ENCODE measurements at places on chromosomes 2 and 18.

GRCh38 chr2:64967601-64968000 is 21.6 kb upstream of the SLC1A4 start:
- DNase-seq = no peak

GRCh38 chr2:65264821-65265670 is 37.4 kb downstream of the ACTR2 start:
- peak; percentile 58 for DNase-seq

DNA sequence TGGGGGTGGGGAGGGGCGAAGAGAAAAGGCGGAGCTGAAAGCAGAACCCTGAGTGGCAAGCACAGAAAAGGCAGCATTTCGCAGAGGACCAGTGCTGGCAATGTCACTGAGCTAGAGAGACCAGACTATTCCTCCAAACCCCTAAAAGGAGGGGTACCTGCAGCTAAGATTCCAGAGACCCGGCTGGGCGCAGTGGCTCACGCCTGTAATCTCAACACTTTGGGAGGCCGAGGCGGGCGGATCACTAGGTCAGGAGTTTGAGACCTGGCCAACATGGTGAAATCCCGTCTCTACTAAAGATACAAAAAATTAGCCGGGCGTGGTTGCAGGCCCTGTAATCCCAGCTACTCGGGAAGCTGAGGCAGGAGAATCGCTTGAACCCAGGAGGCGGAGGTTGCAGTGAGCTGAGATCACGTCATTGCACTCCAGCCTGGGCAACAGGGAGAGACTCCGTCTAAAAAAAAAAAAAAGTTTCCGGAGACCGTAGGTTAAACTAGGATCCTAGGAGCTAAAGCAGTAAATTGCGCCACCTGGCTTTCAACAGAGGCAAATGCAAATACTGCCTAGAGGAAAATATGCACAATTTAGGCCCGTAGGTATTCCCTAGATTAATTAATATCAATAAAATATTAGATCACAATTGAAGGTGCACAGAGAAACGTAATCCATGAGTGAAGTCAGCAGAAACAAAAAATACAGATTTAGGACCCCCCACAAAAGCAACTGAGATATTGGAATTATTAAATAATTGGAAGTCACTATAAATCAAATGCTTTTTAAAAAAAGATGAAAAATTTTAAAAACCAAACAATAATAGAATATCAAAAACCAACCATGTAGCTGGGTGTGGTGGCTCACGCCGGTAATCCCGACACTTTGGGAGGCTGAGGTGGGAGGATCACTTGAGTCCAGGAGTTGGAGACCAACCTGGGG is 4.9 kb downstream of the UCN start:
- peak; percentile 56 for DNase-seq

DNA sequence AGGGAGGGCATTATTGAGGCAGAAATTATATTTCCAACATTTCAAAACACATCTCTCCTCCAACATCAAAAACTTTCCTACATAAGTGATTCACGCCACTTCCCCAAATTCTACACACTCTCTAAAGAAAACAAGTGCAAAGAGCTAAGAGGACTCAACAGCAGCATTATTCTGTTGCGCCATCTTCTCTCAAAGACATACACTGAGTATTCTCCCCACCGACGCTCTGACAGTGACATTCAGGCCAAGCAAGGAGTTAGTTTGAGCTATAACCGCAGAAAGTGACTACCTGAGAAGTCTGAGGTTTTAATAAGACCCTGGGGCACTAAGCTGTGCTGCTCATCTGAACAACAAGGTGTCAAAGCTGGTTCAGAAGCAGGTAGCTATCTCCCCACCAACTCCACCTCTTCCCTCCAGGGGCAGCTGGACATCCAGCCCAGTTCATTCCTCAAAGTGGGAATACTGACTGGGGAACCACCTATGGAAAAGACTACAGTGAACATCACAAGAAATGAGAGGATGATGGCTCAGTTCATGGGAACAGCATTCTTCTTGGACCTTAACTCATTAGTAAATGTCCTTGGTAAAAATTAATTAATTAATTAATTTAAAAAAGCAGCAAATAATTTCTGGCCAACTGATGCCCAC is 309.5 kb upstream of the CCDC68 start:
- DNase-seq = no peak

- no peak for DNase-seq
Observed at GRCh38 chr2:135456835-135457234, 74.2 kb downstream of the ZRANB3 start.

DNA sequence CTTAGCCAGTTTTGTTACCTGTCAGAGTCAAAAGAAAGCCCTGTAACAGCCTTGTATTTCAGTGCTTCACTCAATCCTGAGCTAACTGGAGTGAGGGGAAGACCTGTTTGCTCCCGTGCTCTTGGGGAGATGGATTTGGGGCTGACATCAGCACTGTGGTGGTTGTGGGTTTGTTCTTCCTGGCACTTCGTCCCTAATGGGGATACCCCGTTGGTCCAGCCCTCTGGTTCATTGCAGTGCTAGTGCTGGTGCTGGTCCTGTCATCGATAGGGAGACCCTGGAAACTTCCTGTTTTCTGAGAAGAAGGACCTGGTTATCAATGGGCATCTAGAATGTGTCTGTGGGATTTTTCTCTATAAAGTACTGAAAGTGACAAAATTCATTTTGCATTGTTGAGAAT is 205.4 kb downstream of the ZNF407 start:
- no peak for DNase-seq

DNA sequence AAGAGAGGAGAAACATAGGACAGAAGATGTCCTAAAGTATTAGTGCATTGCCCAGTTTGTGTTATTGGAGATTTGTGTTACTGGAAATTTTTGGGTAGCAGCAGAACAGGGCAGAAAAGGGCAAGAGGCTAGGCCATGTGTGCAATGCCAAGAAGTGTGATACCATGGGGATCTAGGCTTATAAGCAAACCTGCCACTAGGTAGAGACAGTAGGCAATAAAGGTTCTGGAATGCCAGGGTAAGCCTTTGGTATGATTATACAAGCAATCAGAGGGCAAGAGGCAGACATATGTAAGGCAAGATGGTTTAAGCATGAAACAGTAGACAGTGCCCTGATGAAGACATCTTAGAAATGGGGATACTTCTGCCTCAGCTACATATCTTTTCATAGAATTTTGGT is 12.3 kb upstream of the CERS6 start:
- DNase-seq = no peak

GRCh38 chr2:221513232-221513631 is 58.9 kb downstream of the EPHA4 start:
- DNase-seq = no peak

DNA sequence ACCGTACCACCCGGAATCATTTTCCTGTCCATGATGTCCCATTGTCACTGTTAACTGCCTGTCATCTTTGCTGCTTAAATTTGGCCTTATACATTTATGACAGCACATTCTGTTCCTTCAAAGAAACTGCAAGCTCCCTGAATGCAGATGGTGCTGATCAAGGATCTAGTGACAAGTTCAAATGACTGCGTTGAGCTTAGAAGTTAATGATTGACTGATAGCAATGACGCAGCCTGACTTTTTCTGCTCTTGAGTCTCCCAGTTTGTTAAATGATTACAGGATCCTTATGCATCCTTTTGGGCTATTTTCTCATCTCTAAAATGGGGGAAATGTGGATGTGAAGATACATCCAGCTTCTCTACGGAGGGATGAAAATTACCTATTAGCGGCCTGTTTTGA is 159.0 kb downstream of the DCC start:
- no peak for DNase-seq

- DNase-seq = no peak
Observed at GRCh38 chr18:76571689-76572088, 76.6 kb upstream of the ZNF516 start.

- DNase-seq = no peak
Observed at GRCh38 chr18:74857901-74858300, 260.2 kb downstream of the ZNF407 start.

DNA sequence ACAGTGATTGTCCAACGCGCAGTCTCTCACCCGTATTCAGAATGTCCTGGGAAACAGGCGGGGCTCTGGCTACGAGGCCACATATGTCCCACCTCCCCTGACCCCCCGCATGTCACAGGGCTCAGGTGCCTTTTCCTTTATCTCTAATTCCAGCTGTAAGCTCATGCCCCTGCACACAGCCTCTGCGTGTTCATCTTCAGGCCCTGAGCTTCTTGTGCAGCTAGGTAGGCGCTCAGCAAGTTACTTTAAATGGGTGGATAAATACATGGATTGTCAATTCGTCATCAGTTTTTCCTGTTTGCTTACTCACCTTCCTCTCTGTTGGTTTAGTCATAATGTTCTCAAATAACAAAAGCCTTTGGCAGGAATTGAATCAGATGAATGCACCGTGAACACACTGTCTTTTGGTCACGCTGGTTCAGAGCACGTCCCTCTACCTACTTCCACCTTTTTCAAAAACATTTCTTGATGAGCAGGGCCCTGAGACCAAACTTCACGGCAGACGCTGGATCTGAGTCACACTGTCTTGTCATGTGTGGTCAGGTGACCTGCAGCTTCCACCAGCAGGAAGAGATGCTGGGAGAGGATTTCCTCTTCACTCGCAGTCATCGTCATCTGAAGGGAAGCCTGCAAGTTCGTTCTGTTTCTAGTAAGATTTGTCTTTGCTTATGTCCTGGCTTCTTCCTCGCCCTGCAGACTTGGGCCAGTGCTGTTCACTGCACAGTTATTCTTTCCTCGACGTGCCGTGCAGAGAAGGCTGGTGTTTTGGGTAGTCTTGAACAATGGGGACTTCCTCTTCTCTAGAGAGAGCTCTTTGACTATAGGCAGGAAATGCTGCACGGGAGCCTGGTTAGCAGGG is 138.1 kb downstream of the PTGR3 start:
- peak; percentile 61 for DNase-seq

- no peak for DNase-seq
Observed at GRCh38 chr2:72917138-72917876, at the start of gene EMX1. Gene EMX1, plus strand, starts transcription at chr2:72917519. Its CDS starts 334 bp downstream, at chr2:72917853.

DNA sequence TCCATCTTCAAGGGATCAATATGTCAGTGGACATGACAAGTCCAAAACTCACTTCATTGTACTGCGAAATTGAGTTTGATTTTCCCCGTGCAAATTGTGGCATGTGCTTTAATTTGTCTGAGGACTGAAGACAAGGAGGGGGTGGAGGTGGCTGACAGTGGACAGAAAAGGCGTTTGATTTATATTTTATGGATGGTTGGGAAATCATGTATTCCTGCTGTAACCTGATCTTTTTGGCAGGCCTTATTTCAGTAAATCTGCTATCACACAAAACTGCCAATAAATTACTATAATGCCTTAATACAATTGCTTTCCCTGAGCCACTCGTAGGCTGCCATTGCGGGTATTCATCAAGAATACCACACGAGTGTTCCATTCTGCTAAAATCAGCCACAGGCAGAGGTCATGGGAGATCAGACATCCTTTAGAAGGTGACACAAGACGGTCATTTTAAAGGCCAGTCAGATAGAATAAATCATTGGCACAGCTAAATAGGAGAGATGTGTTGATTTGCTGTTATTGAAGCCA is 720.5 kb downstream of the MBD2 start:
- DNase-seq = no peak

DNA sequence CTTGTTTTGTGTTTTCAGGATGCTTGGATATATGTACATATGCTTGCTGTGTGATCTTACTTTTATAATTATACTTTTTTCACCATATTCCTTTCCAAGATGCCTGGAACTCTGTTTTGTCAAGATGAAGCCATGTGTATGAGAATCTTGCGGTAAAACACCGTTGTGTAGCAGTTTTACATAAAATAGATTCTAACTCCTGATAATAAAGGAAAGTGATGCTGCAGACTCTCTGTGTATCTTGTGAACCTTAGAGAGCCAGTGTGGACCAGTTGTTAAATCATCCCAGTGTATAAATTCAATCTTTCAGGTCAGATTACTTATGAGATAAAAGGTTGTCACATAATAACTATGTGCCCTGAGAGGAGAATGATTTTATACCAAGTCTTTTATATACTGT is 12.5 kb upstream of the ITGA4 start:
- DNase-seq = no peak

GRCh38 chr2:102391565-102391964 is 31.4 kb upstream of the IL18RAP start:
- DNase-seq = no peak

- DNase-seq = peak; percentile 5
Observed at GRCh38 chr18:4017480-4017879, 437.6 kb downstream of the DLGAP1 start.

- DNase-seq = no peak
Observed at GRCh38 chr2:65395621-65396347, 36.6 kb downstream of the SPRED2 start.

DNA sequence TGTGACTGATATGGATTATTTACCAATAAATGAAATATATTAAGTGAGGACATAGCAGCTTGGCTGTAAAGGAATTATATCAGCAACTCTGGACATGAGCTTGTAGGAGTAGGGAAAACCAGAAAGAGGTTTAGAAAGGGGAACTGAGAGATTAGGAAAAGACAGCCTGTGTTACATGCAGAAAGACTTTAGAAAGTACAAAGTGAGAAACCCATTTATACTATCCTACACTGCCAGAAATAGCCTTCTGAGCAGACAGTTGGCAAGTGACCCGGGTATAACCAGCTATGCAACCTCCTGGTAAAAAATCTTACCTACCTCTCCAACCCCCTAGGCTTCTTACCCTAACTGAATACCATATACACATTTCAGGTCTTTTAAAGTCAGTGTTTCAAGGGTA is 134.1 kb downstream of the ANKRD44 start:
- no peak for DNase-seq

GRCh38 chr18:55751476-55751875 is 163.5 kb upstream of the TCF4 start:
- no peak for DNase-seq

DNA sequence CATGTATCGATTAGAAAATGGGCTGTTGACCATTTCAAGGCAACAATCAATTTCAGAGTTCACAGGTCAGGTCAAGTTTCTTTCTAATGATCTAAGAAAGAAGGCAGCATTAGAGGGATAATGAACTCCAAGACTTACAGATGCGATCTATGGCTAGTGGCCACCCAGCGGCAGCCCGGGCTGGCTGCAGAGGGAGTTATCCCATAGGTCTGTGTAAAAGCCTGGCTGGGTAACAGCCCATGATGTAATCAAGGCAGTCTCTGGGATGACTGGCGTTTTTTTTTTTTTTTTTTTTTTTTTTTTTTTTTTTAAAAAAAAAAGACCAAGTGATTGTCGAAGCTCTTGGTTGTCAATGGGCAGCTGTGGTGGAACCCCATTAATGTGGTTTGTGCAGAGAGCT is 171.1 kb upstream of the SKOR2 start:
- no peak for DNase-seq

DNA sequence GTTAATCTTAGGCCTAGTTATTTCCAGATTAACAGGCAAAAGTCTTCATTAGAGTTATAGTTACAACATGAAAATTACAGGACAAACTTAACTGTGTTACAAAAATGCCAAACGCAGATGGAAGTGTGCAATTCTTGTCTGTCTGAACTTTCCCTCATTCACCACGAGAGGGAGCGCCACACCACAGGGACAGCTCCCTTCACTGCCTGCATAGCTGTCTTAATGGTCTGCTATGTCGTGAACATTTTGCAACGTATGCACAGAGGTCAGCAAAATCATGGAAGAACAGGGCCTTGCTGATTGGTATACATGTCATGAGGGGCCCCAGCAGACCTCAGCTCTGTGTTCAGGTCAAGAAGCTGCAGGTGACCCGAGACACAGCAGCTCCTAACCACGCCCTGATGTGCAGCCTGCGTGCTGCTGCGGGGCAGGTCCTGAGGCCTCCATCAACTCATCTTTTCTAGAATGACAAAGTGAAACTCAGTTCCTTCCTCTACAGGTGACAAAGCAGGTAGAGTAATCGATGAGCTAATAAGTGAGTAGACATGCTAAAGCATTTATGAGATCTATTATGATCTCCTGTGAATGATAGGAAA is 78.8 kb upstream of the ATP8B1 start:
- peak; percentile 57 for DNase-seq
